ENCODE measurements at places on chromosomes 1 and 21.
A peak's percentile ranks its signal among the peaks of the same experiment; 100 is the strongest.

DNA sequence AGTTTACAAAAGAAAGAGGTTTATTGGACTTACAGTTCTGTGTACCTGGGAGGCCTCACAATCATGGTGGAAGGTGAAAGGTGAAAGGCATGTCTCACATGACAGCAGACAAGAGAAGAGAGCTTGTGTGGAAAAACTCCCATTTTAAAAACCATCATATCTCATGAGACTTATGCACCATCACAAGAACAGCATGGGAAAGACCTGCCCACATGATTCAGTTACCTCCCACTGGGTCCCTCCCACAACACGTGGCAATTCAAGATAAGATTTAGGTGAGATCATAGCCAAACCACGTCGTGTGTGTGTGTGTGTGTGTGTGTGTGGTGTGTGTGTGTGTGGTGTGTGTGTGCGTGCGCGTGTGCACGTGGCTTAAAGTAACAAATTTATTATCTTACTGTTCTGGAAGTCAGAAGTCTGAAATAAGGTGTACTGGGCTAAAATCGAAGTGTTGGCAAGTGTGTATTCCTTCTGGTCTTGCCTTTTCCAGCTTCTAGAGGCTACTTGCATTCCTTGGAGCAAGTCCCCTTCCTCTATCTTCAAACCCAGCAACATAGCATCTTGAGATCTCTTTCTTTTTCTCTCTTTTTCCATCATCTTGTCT is 48.1 kb upstream of the MPC2 start:
- DNase-seq, result no peak

- no peak for DNase-seq
Measured at GRCh38 chr1:51855624-51856023, 22.9 kb downstream of the NRDC start.

GRCh38 chr1:207922554-207922953 is 11.6 kb upstream of the CD34 start:
- no peak for DNase-seq

DNA sequence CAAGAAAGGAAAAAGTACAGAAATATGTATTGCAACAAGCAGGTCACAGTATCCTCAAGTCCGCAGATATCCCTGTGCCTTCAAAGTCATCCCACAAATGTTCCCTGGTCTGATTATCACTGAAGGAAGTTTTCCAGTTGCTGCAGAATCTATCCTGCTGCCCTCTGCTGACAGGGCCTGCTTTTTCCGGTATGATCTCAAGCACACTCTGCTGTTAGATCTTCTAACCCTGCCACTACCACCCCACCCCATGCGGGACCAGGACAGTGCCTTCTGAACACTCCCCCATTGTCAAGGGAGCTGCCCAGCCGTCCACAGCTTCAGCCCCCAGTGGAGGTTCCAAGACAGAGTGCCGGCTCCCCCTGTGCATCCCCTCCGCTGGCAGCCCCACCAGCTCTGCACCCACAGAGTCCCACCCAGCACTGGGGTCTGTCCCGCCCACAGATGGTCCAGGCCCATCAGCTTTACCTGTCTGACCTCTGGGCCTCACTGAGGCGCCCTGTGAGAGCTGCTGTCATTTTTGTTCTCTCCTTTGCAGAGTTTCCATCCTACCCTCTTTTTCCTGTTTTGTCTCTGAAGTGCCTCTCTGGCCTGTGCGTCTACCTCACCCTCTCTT is 27.9 kb downstream of the FAM163A start:
- no peak for DNase-seq

GRCh38 chr1:201025571-201026002 is 2.1 kb upstream of the KIF21B start:
- no peak for DNase-seq

DNA sequence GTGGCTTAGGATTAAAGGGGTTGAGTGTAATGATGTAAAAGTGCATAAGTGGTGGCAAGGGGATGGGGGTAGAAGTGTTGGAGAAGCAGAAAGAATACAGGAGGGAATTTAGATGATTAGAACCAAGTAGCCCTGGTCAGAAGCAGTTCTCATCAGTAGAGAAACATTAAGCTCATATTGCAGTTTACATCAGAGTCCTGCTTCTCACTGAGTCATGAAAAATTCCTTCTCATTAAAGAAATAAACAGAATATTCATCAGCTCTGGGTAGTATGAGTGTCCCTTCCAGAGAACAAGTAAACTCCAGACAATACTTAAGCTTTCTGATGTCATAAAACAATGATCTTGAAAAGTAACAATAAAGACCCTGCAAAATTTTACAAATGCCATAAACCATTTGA is 36.5 kb downstream of the LRRIQ3 start:
- DNase-seq, result no peak

- DNase-seq, result no peak
Measured at GRCh38 chr1:4894566-4894965, 240.2 kb downstream of the AJAP1 start.

- no peak for DNase-seq
Measured at GRCh38 chr1:31541194-31541593, 35.1 kb upstream of the TINAGL1 start.

DNA sequence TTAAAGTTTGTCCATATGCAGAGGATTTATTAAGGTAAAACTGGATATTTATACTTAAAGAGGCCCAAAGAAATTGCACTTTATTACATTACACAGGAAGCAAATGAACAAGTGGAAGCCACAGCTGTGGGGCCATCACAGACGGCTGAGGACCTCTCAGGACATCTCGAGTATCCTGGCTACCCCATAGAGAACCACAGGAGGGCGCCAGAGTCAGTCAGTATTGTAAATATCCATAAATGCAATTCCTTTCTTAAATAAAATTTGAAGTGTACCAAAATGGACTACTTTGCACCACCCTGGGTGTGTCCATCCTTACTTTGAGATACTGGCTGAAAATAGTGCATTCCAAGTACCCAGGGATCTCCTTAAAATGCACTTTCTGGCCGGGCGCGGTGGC is 257.2 kb downstream of the MRPL39 start:
- DNase-seq, result no peak

- no peak for DNase-seq
Measured at GRCh38 chr1:203528063-203528462, 34.1 kb downstream of the OPTC start.

DNA sequence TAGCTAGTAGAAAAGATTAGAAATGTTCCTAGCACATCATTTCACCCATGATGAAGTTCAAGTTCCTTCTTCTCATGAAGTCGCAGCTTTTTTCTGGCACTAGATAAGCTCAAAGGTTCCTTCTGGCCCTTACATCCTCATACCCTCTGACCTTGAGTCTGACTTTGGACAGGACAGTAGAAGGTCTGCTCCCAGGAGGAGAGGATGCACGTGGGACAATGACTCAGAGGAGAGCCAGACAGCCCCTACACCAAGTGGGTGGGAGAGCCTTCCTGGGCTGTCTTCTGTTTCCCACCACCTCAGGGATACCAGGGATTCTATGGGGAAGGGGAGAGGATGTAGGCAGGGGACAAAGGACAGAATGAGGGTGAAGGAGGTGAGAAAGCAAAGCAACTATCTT is 86.0 kb downstream of the HHIPL2 start:
- no peak for DNase-seq

- peak; percentile 34 for DNase-seq
Measured at GRCh38 chr21:36141513-36141925, 6.6 kb downstream of the CBR3 start.

All from brain pericyte (primary cell).